ENCODE measurements at places on chromosomes 5 and 9.

DNA sequence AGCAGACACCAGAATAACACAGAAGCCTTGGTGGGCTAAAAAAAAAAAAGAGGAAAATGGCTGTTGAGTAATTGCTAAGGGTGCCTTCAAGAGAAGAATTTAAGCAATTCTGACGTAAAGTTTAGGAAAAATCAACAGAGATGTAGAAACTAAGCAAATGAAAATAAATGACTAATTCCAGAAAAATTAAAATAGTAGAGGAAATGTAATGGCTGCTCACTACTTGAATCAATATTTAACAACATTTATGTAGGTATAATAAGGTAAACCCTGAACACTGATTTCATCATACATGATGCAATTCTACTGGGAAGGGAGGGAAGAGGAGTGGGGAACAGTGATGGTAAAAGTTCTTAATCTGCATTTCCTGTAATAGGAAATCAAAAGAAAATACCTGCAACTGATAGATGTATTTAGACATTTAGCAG is 41.4 kb downstream of the PUM3 start:
- peak; percentile 43 for DNase-seq

DNA sequence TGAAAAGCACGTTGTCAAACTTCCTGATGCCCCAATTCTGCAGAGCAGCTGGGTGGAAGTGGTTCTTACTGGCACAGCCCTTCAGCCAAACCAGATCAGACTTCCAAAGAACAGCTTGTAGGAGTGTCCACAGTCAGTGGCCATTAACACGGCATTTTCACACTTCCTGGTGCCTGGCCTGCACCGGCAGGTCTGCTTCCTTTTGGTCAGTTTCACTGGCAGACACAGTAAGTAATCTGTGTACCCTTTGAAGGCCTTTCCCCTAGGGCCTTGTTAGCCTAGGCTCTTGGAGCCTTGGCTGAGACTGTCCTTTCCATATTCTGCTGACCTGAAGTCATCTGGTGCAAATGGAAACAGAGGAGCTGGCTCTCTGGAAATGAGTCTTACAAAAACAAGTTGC is 297.5 kb upstream of the TNC start:
- DNase-seq, result no peak

- no peak for DNase-seq
Observed at GRCh38 chr5:472076-472655, 29.2 kb downstream of the EXOC3 start.

DNA sequence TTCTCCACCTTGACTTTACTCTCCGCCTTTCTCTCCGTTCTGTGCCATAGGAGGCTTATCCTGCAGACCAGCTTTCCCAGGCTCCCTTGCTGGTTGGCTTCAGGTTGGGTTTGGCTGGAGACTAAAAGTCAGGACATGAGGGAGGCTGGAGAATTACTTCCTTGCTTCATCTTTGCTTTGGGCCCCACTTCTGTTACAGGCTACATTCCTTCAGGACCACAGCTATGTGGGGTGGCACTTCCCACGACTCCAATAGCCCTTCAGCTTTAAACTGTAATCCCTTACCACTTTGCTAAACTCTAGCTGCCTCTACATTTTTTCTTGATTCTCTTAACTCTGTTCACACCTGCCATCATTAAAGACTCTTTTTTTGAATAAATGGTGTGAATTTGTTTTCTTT is 186.7 kb upstream of the NR4A3 start:
- DNase-seq, result peak; percentile 49

DNA sequence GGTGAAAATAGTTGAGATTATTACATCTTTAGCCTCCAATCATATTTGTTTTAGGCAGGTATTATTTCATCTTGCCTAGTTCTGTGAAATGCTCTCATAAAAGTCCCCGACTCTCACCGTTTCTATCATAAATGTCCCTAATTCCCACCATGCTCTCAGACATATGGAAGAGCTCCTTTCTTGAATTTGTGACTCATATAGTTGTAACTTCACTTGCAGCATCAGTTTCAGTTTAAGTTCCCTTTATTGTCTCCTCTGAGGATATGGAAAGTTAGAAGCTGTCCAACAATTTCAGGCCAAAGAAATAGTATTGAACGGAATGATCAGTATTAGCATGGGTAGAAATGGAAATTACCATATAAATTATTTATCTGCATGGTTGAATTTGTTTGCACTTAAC is 187.5 kb upstream of the NR4A3 start:
- peak; percentile 8 for DNase-seq

GRCh38 chr9:22383718-22384117 is 62.9 kb upstream of the DMRTA1 start:
- no peak for DNase-seq

DNA sequence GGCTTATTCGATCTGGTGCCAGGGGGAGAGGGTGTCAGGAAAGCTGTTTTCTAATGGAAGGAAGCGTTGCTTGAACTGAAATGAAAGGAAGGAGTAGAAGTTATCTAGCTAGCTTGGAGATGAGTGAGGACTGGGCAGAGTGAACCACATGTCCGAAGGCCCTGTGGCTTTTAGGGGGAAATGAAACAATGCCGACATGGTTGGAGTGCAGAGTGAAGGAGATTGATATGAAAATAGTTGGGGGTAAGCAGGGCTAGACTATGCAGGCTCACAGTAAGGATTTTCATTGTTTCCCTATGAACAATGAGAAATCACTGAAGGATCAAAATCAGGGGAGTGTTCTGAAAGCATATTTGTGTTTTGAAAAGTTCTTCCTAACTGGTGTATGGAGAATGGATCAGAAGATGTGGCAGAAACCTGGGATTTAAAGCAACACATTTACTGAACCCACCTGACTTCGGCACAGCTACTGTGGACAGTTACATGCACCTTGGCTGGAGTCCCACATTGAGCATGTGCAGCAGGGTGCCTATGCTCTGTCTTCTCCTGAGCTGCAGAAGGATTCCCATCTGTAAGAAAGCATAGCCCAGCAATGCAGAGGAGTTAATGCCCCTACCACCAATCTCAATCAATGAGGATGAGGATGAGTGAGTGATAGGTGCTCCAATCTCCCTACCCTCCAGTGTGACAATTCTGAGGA is 144.4 kb upstream of the TBCA start:
- no peak for DNase-seq
